ENCODE measurements at places on chromosomes 12 and 14.

- no peak for DNase-seq
Observed at GRCh38 chr12:125878483-125878882, 813.2 kb downstream of the AACS start.

- DNase-seq, result no peak
Observed at GRCh38 chr12:102513272-102513671, 32.9 kb upstream of the IGF1 start.

- no peak for DNase-seq
Observed at GRCh38 chr12:54003625-54004024, 3.7 kb downstream of the HOXC9 start.

GRCh38 chr14:75303381-75303789 is 24.8 kb downstream of the FOS start:
- DNase-seq, result peak; percentile 66

Measured in HepG2 (cell line).